GOT3 (cell line): ENCODE measurements at places on chromosomes 3 and 15.

GRCh38 chr3:183340222-183340621 is 87.2 kb downstream of the B3GNT5 start:
- DNase-seq, result no peak

GRCh38 chr3:98034036-98034435 is 1.1 kb downstream of the GABRR3 start:
- DNase-seq, result no peak

- no peak for DNase-seq
Observed at GRCh38 chr3:110069761-110070160, 732.4 kb upstream of the DPPA4 start.

- no peak for DNase-seq
Observed at GRCh38 chr3:9695746-9696145, 7.9 kb upstream of the CPNE9 start.

DNA sequence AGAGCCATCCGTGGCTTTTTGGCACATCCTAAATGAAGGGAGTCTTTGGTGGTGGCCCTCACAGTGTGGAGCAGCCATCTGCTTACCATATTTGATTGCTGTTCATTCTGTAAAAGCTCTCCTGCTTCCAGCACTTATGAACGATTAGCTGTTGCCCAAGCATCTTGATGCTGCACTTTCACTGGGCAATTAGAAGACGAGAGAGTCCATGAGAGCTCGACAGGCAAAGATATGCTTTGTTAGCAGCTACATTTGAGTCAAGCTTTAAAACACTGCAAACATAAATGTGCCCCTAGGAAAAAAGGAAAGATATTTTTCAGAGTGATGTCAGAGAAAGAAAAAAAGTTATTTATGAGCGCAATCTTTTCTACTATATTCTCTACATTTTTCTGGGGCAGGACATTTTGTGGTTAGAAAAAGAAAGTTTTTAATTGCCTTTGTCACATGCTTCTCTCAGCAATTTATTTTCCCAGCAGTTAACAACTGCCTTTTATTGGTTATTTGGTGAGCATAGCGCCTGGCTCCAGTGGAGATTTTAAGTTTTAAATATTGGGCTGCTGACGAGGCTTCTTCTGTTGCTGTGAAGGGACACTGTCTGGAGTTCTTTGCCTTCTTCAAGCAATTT is 468.4 kb downstream of the C3orf38 start:
- no peak for DNase-seq

- DNase-seq, result peak; percentile 51
Observed at GRCh38 chr3:184371570-184372018, 6.4 kb downstream of the THPO start.

DNA sequence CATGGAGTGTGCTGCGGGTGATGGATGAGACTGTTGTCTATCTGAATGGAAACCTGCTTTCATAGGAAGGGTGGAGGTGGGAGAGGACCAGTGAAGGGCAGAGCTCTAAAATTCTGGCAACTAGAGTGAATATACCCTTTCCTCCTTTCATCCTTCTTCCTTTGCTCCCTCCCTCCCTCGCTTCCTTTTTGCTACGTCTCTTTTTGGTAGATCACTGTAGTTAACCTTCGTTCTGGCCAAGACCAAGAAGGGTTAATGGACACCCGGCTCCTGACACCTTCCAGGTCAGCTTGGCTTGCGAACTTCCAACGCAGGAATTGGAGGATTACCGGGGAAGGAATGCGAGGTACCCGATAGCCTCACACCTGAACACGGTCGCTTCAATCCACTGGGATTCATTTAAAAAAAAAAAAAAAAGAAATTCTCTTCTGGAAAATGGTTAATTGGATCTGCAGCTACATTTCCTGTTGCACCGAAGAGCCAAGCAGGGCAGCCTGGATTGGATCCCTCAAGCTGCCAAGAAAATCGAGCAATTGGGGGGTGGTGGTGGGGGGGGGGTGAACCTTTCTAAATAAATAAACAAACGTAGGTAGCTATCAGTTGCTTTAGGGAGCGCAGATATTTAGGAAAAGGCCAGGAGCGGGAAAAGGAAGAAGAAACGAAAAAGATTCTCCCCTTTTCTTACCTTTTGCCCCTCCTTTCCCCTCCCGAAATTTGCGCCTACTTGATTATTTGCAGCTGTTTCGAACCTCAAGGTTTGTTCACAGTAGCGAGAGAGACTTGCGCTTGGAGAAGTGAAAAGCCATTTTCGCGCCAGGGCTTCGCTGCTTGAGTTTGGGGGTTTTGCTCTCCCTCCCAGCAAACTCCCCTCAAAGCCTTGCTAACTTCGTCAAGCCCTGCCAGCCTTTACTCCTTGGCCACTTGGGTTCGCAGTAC is 9.5 kb upstream of the NR2F2 start:
- no peak for DNase-seq

DNA sequence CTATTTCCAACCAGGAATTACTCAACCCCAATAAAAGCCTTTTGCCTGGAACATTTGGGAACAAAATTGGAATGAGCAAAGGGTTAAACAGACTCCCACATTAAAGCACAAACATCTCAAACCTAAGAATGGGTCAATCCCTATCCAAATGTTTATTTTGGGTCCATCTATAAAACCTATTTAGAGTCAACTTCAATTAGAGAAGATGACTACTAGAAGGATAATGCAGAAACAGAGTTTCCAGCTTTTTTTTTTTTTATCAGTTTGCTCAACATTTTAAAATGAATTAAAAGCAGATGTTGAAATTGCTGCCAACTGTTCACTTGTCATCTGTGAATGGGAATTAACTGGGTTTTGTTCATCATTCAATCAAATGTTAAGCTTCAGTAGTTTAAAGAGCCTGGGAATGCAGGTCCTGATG is 4.1 kb upstream of the TBC1D23 start:
- no peak for DNase-seq

- DNase-seq, result no peak
Observed at GRCh38 chr15:88113613-88114308, 142.8 kb downstream of the NTRK3 start.

- DNase-seq, result no peak
Observed at GRCh38 chr3:150222691-150223489, 185.2 kb upstream of the TSC22D2 start.

- no peak for DNase-seq
Observed at GRCh38 chr3:182920515-182921084, 59.7 kb downstream of the DCUN1D1 start.

DNA sequence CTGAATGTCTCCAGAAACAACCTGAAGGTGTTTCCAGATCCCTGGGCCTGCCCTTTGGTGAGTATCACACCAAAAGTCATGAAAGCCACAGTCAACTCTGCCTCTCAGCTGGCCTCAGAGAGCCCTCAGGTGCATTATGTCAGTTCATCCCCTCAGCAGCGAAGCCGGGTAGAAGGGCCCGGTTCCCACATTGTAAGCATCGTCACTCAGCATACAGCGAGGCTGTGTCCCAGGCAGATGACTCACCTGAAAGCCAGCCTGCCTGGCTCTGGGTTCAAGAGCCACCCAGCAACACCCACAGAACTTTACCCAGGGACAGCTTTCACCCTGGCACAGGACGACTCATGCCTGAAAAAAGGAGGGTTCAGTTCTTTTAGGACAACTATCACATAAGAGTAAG is 91.6 kb downstream of the LRRK1 start:
- DNase-seq, result no peak
